ENCODE measurements at places on chromosomes 16 and 17.

DNA sequence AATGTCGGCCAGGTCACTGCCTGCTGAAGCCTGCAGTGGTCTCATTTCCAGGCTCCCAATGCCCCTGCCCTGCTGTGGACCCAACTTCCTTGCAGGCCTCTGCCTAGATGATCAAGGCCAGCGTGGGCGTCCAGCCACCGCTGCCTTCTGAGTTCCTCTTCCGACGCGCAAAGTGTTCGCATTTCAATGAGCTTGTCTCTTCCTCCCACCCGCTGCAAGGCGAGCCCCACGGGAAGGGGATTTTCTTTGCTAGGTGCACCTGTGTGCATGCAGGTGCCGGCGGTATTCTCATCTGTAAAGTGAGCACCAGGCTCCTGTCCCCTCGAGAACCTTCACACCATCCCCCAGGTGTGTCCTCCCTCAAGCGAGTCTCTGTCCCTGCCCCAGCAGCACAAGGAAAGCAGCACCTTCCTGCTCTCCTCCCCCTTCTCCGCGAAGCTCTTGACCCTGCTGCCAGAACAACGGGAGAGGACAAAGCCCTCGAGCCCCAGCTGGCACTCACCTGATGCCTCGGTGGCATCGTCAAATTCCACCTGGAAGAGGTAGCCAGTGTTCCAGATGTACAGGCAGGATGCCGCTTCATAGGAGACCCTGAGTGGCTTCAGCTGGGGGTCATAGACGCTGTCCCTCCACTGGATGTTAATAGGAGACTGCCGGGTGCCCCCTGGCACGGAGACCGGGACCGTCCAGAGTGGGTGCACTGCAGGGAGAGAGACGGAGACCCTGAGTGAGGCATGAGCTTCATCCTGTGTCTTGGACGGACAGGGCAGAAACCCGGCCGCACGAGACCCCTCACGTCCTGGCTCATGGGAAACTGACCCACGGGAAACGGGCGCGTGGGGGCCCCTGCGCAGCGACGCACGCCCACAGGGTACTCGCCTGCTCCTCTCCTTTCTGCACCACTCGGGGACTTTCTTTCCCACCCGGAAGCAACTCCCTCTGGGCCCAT, 9.8 kb downstream of the CA5A start:
- H3K27me3 ChIP-seq, result peaks cover 52% of the 10 kb centered on the region
- H3K4me3 ChIP-seq, result no peak overlapping the region
- no peak for DNase-seq
- peak overlapping the region; percentile 52 for H3K27ac ChIP-seq
- peaks cover 5% of the 10 kb centered on the region for H3K4me1 ChIP-seq
- H3K36me3 ChIP-seq, result no peaks in the 10 kb centered on the region

- H3K36me3 ChIP-seq, result peaks cover 19% of the 10 kb centered on the region
- DNase-seq, result no peak
- peaks cover 50% of the 10 kb centered on the region for H3K4me1 ChIP-seq
- H3K27me3 ChIP-seq, result no peaks in the 10 kb centered on the region
- H3K4me3 ChIP-seq, result peak overlapping the region; percentile 90
Measured at GRCh38 chr17:27296428-27296979, 2.6 kb downstream of the WSB1 start.

DNA sequence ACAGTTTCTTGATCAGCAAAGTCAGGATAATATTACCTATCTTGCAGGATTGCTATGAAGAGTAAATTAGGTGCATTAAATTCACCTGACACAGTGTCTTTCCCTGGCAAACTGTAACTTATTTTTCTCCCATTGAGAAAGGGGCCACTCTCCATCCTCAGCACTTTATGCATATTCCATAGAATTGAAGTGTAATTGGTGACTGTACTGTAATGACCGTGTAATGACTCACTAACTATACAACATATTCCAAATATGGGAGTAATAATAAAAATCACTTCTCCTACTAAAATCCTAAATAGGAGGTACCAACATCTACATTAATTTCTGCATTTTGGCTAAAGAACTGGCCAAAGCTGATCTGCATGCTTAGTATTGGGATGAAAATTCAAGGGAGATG, 141.9 kb upstream of the NOG start:
- no peak overlapping the region for H3K27ac ChIP-seq
- H3K27me3 ChIP-seq, result peaks cover 12% of the 10 kb centered on the region
- no peaks in the 10 kb centered on the region for H3K36me3 ChIP-seq
- H3K4me3 ChIP-seq, result no peak overlapping the region

DNA sequence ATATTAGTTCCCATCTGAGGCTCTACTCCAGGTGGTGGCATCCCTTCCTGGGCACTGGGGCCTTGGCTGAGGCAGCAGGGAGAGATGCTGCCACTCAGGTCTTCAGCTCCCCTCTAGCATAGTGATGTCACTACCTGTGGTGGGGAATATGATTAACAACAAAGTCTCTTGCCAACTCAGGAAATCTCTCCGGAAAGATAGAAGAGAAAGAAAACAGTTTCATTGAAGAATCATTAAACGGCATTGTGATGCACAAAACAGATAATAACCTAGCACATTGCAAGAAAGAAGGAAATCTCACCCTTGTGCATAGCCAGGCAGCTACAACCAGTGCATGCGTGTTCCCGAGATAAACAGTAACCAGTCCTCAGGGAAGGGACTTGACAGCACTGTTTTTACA, 12.2 kb upstream of the ZNF267 start:
- H3K4me1 ChIP-seq, result peaks cover 37% of the 10 kb centered on the region
- no peaks in the 10 kb centered on the region for H3K36me3 ChIP-seq
- DNase-seq, result no peak
- peak overlapping the region; percentile 75 for H3K27ac ChIP-seq
- H3K27me3 ChIP-seq, result peaks cover 5% of the 10 kb centered on the region
- H3K4me3 ChIP-seq, result no peak overlapping the region

- no peak overlapping the region for H3K4me3 ChIP-seq
- DNase-seq, result no peak
- H3K36me3 ChIP-seq, result peaks cover 27% of the 10 kb centered on the region
- H3K27ac ChIP-seq, result no peak overlapping the region
- peaks cover 62% of the 10 kb centered on the region for H3K4me1 ChIP-seq
- no peaks in the 10 kb centered on the region for H3K27me3 ChIP-seq
Measured at GRCh38 chr17:14330492-14330962, 29.6 kb downstream of the HS3ST3B1 start.

DNA sequence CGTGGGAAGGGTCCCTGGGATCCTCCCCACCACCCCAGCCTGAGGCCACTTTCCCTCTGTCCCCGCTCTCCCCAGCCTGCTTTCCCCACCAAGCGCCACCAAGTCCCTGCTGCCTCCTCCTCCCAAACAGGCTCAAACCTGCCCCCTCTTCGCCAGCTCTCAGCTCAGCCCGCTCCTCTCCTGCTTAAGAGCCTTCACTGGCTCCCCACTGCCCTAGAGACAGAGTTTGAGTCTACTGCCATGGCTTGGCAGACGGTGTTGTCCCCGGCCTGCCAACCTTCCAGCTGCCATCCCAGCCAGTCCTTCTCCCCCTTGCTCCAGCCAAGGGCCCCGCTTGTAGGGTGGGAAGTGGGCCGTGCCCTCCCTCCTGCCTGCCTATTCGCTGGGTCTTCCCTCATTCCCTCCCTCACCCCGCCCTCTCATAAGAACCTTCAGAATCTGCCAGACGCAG, 11.1 kb downstream of the IL4R start:
- H3K27me3 ChIP-seq, result no peaks in the 10 kb centered on the region
- H3K4me3 ChIP-seq, result no peak overlapping the region
- peaks cover 99% of the 10 kb centered on the region for H3K4me1 ChIP-seq
- DNase-seq, result no peak

All from activated naive CD4-positive, alpha-beta T cell treated with anti-CD3 and anti-CD28 coated beads, Interleukin-2, amount 10 ng/mL, durations not matched to agents 7 days and 5 days (primary cell).